Breast epithelium (tissue), 4 donors: ENCODE measurements at places on chromosomes 1 and 21. TPM values are rescaled to one million over a fixed set of nuclear protein-coding genes. Genes with fewer than 3 reads are reported as not detected.

FCRL3 gene
- total RNA-seq = 0.15 TPM

PERM1 gene
- not detected for total RNA-seq

PLPPR4 gene
- total RNA-seq = 2.3 TPM

HUNK gene
- 2.0 TPM for total RNA-seq

S1PR1 gene
- total RNA-seq = 64.6 TPM

FAM177B gene
- 1.4 TPM for total RNA-seq

MIB2 gene
- total RNA-seq = 69.5 TPM

TTC39A gene
- 111 TPM for total RNA-seq

OR10K2 gene
- not detected for total RNA-seq

TRABD2B gene
- total RNA-seq = 2.3 TPM

TFF3 gene
- total RNA-seq = 108 TPM

CENPS gene
- total RNA-seq = 5.9 TPM

OR2L3 gene
- 0.33 TPM for total RNA-seq

LCE1E gene
- total RNA-seq = not detected

DISP3 gene
- total RNA-seq = not detected

GBP6 gene
- total RNA-seq = 0.44 TPM

SH3BGRL3 gene
- total RNA-seq = 27.5 TPM

MAST2 gene
- total RNA-seq = 31.6 TPM

NR5A2 gene
- 5.6 TPM for total RNA-seq

RBM8A gene
- total RNA-seq = 128 TPM

SUSD4 gene
- 0.64 TPM for total RNA-seq

OLFML3 gene
- 46.2 TPM for total RNA-seq

LYST gene
- 63.3 TPM for total RNA-seq

MASP2 gene
- total RNA-seq = not detected

CD5L gene
- not detected for total RNA-seq

ILDR2 gene
- not detected for total RNA-seq

OXCT2 gene
- 0.66 TPM for total RNA-seq

WNT4 gene
- 1.6 TPM for total RNA-seq

RGL1 gene
- 24.9 TPM for total RNA-seq

OTUD7B gene
- total RNA-seq = 28.1 TPM

CD164L2 gene
- total RNA-seq = not detected

TPRG1L gene
- 34.5 TPM for total RNA-seq

CAMK2N1 gene
- 26.9 TPM for total RNA-seq

TTC24 gene
- not detected for total RNA-seq

AIM2 gene
- total RNA-seq = 0.73 TPM

PDXK gene
- 51.5 TPM for total RNA-seq

GJA8 gene
- not detected for total RNA-seq

ARMH1 gene
- 2.9 TPM for total RNA-seq

PDE9A gene
- 14.7 TPM for total RNA-seq

MAN1C1 gene
- total RNA-seq = 6.9 TPM

B3GALT2 gene
- 0.32 TPM for total RNA-seq

ZBTB8OS gene
- total RNA-seq = 32.1 TPM

OLFML2B gene
- total RNA-seq = 7.3 TPM
